ENCODE measurements at places on chromosomes 7 and 10.

DNA sequence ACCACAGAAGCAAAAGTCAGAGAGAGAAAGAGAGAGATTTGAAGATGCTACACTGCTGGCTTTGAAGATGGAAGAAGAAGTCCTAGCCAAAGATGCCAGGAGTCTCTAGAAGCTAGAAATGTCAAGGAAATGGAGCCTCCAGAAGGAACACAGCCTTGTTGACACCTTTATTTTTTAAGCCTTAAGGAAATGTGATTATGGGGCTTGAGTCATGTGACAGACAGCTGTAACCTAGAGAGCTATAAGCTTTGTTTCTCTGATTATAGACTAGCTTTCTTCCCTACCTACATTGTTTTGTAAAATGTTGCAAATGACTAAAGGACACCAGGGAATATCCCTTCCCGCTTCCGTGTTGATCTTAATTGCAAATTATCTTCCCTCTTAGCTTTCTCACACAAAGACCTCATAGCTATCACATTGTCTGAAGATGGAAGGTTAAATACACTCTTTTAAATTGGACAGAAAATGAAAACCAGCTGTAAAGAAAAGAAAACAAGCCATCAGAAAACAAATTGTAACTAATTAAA, 199.9 kb downstream of the ARHGAP12 start:
- DNase-seq, result no peak

DNA sequence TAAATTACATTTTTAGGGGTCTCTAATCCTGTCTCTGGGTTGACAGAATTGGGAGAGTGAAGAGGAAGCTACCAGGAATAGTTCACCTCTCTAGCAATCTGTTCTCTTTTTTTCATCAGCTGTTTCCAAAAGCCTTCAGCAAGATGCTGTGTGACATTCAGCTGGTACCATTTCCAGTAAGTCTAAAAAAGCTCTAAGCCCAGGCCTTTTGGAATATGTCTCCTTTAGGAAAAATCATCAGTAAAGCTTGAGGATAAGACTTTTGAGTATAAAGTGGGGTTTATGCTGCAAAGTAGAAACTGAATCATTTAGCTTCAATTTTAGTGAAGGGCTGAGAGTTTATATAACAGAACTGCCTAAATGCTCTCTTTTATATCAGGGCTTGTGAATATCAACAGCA, 81.5 kb downstream of the CCNY start:
- no peak for DNase-seq

- no peak for DNase-seq
Measured at GRCh38 chr10:4677296-4678021, 148.5 kb upstream of the AKR1E2 start.

GRCh38 chr7:95432606-95433005, 2.2 kb downstream of the PON2 start:
- DNase-seq, result no peak

DNA sequence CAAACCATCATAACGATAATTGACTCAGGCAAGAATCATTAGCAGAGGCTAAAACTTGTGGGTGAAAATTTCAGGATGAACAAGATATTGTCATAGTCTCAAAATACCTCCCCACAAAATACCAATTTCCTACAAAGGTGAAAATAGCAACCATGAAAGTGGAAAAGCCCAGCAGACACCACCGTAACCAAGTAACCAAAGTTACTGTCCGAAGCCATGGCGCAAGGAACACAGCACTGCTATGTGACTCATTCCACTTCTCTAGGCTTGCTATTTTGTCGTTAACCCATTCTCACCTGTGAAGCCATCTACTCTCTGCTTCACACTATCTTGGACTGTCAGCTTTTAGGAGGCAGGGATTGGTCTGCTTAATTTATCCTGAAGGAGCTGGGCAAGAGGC, 113.8 kb upstream of the CACUL1 start:
- DNase-seq, result no peak
